Body of pancreas (tissue), 4 donors: ENCODE measurements at places on chromosomes 12 and 14.
A peak's percentile ranks its signal among the peaks of the same experiment; 100 is the strongest.

- DNase-seq = no peak
These were observed 1010.3 kb downstream of the LRFN5 start for GRCh38 chr14:42617005-42617404.

- no peak for DNase-seq
These were observed 77.4 kb downstream of the FBXL14 start for GRCh38 chr12:1517007-1517406.

DNA sequence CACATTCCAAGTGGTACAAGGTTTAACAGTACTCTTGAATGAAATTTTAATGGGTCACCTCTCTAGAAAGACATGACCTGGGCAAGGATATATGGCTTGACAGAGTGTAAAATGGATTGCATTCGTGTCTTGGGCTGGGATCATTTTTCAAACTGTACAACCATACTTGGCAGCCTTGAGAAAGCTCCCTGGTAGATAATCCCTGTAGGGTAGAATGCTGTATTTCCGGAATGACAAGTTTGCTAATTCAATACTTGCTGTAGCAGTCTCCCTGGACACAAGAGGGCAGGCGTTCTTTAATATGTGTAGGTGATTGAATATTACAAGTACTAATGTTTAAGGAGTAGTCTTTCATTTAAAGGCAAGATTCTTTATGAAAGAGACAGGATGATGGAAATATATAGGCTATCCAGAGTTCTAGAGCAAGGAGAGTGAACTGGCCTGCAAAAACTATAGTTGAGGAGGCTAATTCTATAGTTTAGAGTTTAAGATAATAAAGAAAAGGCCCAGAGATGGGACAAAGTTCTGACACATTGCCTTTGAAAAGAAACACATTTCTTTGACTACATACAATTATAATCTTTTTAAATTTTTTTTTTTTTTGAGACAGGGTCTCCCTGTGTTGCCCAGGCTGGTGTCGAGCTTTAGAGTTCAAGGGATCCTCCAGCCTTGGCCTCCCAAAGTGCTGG, 53.4 kb downstream of the PLBD1 start:
- peak; percentile 71 for DNase-seq

DNA sequence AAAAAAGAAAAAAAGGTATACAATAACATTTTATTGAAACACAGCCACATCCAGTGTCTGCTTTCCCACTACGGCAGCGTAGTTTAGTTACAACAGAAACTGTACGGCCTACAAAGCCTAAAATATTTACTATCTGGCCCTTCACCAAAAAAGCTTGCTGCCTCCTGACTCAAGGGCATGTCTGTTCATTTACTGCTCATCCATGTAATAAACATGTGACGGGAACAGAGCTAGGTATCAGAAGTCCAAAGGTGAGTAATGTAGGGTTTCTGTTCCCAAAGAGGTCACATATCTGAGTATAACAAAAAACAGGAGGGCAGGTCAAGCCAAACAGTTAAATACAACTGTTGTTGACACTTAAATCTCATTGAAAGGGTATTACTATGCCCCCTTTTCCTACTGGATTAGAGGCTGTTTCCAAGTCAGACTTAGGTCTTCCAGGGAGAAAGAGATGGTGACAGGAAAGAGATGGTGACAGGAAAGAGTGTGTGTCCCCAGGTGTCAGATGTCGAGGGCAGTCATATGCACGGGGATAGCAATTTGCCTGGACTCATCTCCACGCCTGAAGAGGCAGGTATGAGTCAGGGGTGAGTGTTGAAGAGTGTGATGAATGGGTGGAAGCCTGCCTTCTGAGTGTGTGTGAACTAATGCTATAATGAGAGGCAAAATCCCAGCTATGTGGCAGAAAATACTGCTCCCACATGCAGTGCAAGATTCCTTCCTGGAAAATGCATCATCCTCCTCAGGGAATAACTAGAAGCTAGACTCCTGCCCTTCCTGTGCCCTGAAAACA, 77.7 kb downstream of the MAP3K9 start:
- DNase-seq = no peak

- no peak for DNase-seq
These were observed 1.5 kb downstream of the RAB21 start for GRCh38 chr12:71756054-71756690.
